ENCODE measurements at places on chromosomes 12 and 14.

GRCh38 chr12:110171186-110171538, 47.0 kb downstream of the IFT81 start:
- no peak for DNase-seq

GRCh38 chr14:82537831-82538230, 1004.2 kb upstream of the SEL1L start:
- no peak for DNase-seq

DNA sequence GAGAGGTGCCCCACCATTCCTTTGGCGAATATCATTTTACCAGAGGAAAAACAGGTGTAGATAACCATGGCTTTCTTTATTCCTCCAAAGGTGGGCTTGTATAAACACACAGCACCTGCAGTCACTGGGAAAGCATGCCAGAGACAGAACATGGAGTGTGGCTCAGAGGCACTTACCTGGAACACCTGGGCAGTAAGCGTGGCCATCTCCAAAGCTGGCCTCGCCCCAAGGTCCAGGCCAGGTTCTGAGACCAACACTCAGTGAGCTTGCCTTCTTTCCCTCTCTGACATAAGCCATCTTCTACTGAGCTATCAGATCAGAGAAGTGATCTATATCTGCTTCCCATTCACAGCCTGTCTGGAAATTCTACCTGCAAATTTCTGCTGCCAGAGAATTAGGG, 70.5 kb downstream of the NUAK1 start:
- DNase-seq: no peak

DNA sequence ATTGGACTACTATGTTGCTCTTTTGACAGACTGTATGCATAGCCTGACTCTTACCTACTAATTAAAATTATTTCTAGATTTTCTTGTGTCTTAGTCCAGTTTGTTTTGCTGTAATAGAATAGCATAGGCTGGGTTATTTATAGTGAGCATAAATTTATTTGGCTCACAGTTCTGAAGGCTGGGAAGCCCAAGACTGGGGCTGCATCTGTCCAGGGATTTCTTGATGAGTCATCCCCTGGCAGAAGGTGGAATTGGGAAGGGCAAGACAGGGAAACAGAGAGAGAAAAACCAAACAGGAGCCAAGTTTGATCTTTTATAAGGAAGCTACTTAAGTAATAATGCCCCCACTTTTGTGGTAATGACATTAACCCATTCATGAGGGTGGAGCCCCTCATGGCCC, 759.2 kb upstream of the LRFN5 start:
- DNase-seq: no peak

- no peak for DNase-seq
These were observed 248.3 kb downstream of the PHLDA1 start for GRCh38 chr12:75783093-75783877.
